ENCODE measurements at places on chromosomes 13 and 19.
A peak's percentile ranks its signal among the peaks of the same experiment; 100 is the strongest.

DNA sequence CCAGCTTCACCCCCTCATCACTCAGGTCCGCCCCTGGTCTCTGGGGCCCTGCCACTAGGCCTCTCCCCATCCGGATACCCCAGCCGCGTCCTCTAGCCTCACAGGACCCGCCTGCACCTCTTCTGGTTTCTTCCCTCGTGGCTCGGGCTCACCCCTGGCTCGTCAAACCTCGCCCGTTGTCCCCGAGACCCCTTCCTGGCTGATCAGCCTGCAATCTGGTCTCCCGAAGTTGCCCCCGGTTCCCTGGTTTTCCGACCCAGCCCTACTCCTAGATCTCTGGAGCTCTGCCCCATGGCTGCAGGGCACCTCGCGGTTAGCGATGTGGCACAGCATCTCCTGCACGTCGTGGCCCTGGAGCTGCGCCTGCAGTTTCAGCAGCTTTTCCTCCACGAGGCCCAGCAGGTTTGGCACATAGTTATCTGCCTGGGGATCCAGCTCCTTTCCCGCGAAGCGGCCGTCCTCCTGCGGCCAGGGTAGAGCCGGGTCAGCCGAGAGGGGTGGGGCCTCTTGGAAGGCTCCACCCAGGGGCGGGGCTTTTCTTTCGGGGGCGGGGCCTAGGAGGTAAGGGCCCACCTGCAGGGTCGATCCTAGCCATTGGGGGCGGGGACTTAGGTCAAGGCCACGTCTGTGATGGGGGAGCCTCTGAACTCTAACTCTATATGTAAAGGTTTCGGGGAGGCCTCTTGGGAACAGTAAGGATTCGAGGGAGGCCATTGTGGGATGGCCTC, 2.4 kb upstream of the RGL3 start:
- no peak overlapping the region for H3K27ac ChIP-seq
- H3K4me3 ChIP-seq, result no peak overlapping the region
- H3K36me3 ChIP-seq, result no peaks in the 10 kb centered on the region
- ATAC-seq, result peak; percentile 32
- H3K4me1 ChIP-seq, result peaks cover 53% of the 10 kb centered on the region
- peaks cover 82% of the 10 kb centered on the region for H3K27me3 ChIP-seq

DNA sequence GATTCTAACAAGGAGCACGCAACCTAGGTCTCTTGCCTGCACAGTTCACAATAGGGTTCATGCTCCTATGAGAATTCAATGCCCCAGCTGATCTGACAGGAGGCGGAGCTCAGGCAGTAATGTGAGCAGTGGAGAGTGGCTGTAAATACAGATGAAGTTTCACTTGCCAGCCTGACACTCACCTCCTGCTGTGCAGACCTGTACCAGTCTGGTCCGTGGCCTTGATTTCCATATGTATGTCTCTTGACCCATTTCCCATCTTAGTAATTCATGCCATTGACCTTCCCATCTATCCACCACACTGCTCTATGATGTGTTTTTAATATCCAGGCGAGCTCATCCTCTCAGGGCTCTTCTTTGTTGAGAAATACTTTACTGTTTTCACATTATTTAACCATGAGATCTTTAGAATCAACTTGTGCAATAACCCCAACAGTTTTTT, 95.2 kb downstream of the LRCH1 start:
- H3K27me3 ChIP-seq, result no peaks in the 10 kb centered on the region
- H3K27ac ChIP-seq, result no peak overlapping the region
- ATAC-seq, result peak; percentile 22
- H3K4me1 ChIP-seq, result peaks cover 73% of the 10 kb centered on the region

- H3K36me3 ChIP-seq, result no peaks in the 10 kb centered on the region
- no peak for ATAC-seq
These were observed 122.7 kb downstream of the TBC1D4 start for GRCh38 chr13:75359266-75359665.

- no peaks in the 10 kb centered on the region for H3K36me3 ChIP-seq
- no peaks in the 10 kb centered on the region for H3K4me1 ChIP-seq
- no peak overlapping the region for H3K27ac ChIP-seq
- ATAC-seq, result no peak
These were observed 4.3 kb downstream of the CYP2B6 start for GRCh38 chr19:40995355-40995754.

- no peak overlapping the region for H3K27ac ChIP-seq
- ATAC-seq, result no peak
- no peaks in the 10 kb centered on the region for H3K36me3 ChIP-seq
- H3K4me3 ChIP-seq, result no peak overlapping the region
- H3K27me3 ChIP-seq, result no peaks in the 10 kb centered on the region
These were observed 64.5 kb downstream of the CEBPG start for GRCh38 chr19:33437821-33438671.

GRCh38 chr19:18659281-18660050, 22.6 kb downstream of the KLHL26 start:
- peak overlapping the region; percentile 84 for H3K27ac ChIP-seq
- peaks cover 99% of the 10 kb centered on the region for H3K4me1 ChIP-seq
- no peaks in the 10 kb centered on the region for H3K27me3 ChIP-seq
- ATAC-seq, result peak; percentile 28
- peak overlapping the region; percentile 16 for H3K4me3 ChIP-seq

DNA sequence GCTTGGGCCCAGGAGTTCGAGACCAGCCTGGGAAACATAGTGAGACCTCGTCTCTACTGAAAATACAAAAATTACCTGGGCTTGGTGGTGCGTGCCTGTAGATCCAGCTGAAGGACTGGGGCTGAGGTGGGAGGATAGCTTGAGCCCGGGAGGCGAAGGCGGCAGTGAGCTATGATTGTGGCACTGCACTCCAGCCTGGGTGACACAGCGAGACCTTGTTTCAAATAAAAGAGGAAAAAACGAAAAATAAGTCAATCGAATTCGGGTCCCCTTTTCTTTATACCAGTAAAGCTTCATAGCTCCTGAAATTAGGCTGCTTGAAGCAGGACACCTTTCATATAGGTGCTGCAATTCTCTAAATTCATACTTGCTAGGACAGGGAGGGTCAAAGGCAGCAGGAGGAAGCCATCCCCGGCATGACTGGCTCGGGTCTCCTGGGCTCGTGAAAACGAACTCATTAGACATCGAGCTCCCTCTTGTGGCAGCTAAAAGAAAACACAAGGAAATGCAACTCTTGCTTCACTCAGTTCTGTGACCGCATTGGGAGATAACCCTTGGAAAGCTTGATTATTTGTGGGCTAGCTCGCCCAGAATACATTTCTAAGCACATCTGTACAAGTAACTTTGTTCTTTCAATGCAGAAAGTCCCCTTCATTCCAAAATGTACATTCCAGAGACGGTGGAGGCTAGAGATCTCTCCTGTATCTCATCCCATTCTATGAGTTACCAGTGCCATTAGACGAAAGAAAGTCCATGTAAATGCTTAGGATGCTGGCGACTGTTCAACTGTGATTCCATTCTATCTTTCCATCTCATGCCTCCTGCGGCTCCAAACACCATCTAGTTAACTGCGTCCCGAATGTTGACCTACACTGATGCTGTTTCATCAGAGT, 16.8 kb downstream of the FPR2 start:
- H3K27me3 ChIP-seq, result peaks cover 70% of the 10 kb centered on the region
- no peaks in the 10 kb centered on the region for H3K4me1 ChIP-seq
- no peaks in the 10 kb centered on the region for H3K36me3 ChIP-seq
- H3K27ac ChIP-seq, result no peak overlapping the region
- peak; percentile 87 for ATAC-seq

- ATAC-seq, result no peak
- no peaks in the 10 kb centered on the region for H3K4me1 ChIP-seq
- no peak overlapping the region for H3K4me3 ChIP-seq
- H3K27me3 ChIP-seq, result no peaks in the 10 kb centered on the region
These were observed 1917.4 kb downstream of the OLFM4 start for GRCh38 chr13:54945973-54946372.

GRCh38 chr19:41691268-41691970, 3.3 kb upstream of the CEACAM7 start:
- no peak overlapping the region for H3K27ac ChIP-seq
- no peaks in the 10 kb centered on the region for H3K4me1 ChIP-seq
- H3K4me3 ChIP-seq, result no peak overlapping the region
- no peak for ATAC-seq
- peaks cover 61% of the 10 kb centered on the region for H3K27me3 ChIP-seq
- no peaks in the 10 kb centered on the region for H3K36me3 ChIP-seq

GRCh38 chr19:1566392-1567115, 1.6 kb downstream of the MEX3D start:
- H3K4me3 ChIP-seq, result peak overlapping the region; percentile 82
- H3K27me3 ChIP-seq, result no peaks in the 10 kb centered on the region
- peak; percentile 77 for ATAC-seq
- H3K4me1 ChIP-seq, result peaks cover 27% of the 10 kb centered on the region
- peak overlapping the region; percentile 93 for H3K27ac ChIP-seq

- peak; percentile 58 for ATAC-seq
- no peaks in the 10 kb centered on the region for H3K4me1 ChIP-seq
- no peaks in the 10 kb centered on the region for H3K36me3 ChIP-seq
- H3K27me3 ChIP-seq, result no peaks in the 10 kb centered on the region
- H3K27ac ChIP-seq, result no peak overlapping the region
These were observed 1551.1 kb downstream of the EFNB2 start for GRCh38 chr13:104984296-104984818.

DNA sequence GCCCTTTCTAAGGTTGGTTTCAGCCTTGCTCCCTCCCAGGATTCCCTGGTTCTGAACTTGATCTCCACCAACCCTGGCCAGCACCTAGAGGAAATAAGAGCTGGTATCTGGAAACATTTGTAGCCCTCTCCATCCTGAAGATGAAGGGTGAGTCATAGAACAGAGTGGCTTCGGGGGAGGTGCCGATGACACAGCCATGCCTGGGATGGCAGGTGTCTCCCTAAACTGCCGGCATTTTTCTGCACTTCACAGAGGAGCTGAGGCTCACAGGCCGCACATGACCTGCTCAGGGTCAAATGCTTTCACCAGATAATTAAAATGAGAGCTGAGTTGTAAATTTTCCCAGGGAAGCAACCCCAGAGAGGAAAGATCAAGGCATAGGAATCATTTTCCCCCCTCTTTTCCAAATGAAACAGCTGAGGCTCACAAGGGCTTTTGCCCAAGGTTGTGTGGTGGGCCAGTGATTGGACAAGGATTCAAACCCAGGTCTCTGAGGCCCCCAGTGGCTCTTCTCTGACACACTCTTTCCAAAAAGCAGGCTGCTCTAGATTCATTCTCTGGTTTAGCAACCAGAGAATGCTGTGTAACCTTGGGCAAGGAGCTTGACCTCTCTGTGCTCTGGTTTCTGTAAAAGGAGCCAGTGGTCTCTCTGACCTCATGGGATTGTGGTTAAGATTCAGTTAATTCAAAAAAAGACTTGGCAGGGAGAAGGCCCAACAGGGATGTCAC, 1.2 kb upstream of the SLC25A42 start:
- H3K36me3 ChIP-seq, result no peaks in the 10 kb centered on the region
- peak overlapping the region; percentile 94 for H3K4me3 ChIP-seq
- peak overlapping the region; percentile 94 for H3K27ac ChIP-seq
- H3K4me1 ChIP-seq, result peaks cover 12% of the 10 kb centered on the region

GRCh38 chr19:49700563-49700962, 9.6 kb downstream of the CPT1C start:
- H3K4me3 ChIP-seq, result no peak overlapping the region
- no peak for ATAC-seq
- H3K27me3 ChIP-seq, result peaks cover 6% of the 10 kb centered on the region
- no peak overlapping the region for H3K27ac ChIP-seq
- H3K36me3 ChIP-seq, result no peaks in the 10 kb centered on the region

- peaks cover 12% of the 10 kb centered on the region for H3K4me1 ChIP-seq
- no peak for ATAC-seq
- peaks cover 14% of the 10 kb centered on the region for H3K27me3 ChIP-seq
- no peak overlapping the region for H3K4me3 ChIP-seq
- no peaks in the 10 kb centered on the region for H3K36me3 ChIP-seq
These were observed 172.7 kb downstream of the UQCRFS1 start for GRCh38 chr19:29040292-29040691.

GRCh38 chr13:90430127-90430526, 917.4 kb upstream of the MIR17HG start:
- no peak for ATAC-seq
- H3K4me3 ChIP-seq, result no peak overlapping the region
- no peaks in the 10 kb centered on the region for H3K4me1 ChIP-seq
- no peaks in the 10 kb centered on the region for H3K27me3 ChIP-seq

DNA sequence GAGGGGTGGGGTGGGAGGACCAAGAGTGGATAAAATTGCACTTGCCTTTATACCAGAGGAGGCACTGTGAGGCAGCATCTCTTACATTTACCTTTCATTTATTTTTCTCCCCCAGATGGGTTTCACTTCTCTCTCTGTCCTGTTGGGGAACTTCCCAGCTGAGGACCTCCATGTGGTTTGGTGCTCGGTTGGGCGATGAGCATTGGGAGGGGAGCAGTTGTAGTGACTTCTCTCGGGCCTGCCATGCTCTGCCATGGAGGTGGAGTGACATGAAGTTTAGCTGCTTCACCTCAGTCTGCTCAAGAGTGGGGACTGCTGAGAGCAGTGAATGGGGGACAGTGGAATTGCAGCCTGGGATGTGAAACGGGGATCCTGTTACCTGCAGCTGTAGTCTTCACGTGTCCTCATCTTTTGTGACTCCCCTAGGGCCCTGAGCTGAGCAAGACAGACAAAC, 23.1 kb upstream of the CXCL17 start:
- H3K36me3 ChIP-seq, result no peaks in the 10 kb centered on the region
- no peak for ATAC-seq
- H3K4me1 ChIP-seq, result no peaks in the 10 kb centered on the region
- H3K27ac ChIP-seq, result no peak overlapping the region
- H3K4me3 ChIP-seq, result no peak overlapping the region

DNA sequence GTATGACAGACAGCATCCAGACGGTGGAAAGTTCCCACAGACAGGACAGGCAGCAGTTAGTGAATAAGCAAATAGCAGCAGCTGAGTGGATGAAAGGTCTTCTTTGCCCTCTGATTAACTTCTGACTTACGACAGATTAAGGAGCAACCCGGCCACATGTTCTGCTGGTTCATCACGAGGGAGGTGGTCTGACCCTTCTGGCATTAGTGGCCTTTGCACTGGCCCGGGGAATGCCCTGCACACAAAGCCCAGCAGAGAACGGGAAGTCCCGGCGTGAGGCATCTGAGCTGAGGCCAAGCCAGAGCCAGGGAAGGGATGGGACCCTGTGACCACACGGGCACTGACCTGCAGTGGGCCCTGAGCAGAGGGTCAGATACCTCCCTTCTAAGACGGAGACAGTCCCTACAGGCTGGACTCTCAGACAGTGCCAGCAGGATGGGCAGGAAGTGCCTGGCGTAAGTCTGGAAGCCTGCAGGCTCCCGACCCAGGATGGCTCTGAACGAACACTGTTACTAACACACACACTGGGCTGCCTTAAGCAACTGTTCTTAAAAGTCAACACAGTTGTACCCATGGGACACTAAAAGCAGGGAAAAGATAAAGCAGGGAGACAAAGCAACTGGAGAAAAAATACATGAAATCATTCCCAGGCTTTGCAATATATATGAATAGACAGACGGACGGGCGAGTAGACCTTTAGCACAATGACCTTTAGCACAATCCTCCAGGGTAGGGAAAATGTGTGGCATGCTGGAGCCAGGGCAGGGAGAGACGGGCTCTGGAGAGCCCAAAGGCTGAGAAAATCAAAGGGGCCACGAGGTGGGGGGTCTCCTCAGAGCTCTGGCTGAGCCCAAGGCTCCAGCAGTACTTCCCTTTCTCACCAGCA, 6.3 kb downstream of the C19orf12 start:
- peak; percentile 55 for ATAC-seq
- H3K27ac ChIP-seq, result peak overlapping the region; percentile 14
- H3K36me3 ChIP-seq, result peaks cover 58% of the 10 kb centered on the region
- peaks cover 64% of the 10 kb centered on the region for H3K4me1 ChIP-seq
- H3K27me3 ChIP-seq, result no peaks in the 10 kb centered on the region
